ENCODE measurements at places on chromosomes 5 and 9.

- no peak for DNase-seq
Measured at GRCh38 chr5:10315824-10316509, 8.3 kb upstream of the CMBL start.

DNA sequence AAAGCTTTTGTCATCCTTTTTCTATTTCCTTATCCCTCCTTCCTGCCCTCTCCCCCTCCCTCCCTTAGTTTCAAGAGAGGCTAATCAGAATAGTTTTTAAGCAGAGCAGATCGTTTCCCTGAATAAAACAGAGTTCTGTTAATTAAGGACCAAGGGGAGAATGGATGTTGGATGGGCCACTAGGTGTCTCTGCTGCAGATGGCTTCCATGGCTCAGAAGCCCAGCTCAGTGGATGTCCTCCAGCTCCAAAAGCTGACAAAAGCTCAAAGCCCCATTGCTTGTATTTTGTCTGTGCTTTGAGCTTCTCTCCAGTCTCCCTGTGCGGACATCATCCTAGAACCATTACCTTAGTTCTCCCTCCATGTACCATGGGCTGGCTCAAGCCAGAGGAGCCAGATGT is 21.0 kb upstream of the NPR3 start:
- DNase-seq, result no peak

DNA sequence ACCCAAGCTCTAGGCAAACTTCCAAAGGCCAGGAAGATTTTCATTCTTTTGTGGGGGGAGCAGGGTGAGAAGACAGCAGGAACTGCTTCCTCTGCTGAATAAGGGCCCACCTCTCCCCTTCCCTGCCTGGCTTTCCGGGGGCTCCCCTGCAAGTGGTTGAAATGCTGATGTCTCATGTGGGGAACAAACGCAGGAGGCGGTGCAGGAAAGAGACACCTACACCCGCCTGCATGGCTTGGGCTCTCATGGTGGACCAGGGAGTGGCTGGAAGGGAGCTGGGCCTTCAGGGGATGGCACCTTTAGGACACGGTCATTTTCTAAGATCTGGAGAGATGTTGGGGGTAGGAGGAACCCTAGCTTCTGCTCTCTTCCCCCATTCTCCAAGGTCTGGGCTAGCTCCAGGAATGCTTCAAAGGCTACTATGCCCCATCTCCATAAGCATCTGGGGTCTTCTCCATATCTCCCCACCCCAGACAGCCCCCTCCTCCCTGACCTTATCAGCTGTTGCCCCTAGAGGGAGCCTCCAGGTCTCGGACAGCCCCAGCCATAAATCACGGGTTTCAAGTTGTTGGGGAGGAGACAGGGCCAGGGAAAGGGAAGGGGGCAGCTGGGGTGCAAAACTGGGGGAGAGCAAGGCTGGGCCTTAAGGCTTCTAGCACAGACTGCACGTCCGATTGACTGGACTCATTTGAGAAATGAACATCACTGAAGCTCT is 76.6 kb downstream of the PSD2 start:
- no peak for DNase-seq

- DNase-seq, result no peak
Measured at GRCh38 chr5:34959323-34959722, 30.0 kb downstream of the DNAJC21 start.

- DNase-seq, result peak; percentile 25
Measured at GRCh38 chr9:126514037-126514821, 99.5 kb upstream of the LMX1B start.

DNA sequence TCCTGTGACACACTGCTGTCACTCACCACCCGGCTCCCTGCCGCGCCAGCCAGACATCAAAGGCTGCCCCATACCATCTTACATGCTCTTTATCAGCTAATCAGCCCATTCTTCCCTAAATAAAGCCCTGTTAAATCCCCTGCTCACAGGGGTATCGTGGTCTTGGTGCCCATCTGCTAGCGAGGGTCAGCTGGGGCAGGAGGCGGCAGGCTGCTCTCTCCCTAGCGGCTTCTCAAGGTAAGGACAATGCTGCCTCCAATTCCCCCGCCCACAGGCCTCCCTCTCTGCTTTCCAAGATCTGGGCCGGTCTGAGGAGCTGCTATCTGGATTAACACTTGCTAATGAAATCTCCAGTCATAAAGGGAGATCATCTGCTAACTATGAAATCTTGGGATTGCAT is 26.8 kb downstream of the BARHL1 start:
- DNase-seq, result no peak

GRCh38 chr5:138138949-138139780 is at the start of gene NME5:
NME5 (minus strand) TSS chr5:138139428; CDS start chr5:138138780, 648 bp downstream.
- DNase-seq, result no peak

DNA sequence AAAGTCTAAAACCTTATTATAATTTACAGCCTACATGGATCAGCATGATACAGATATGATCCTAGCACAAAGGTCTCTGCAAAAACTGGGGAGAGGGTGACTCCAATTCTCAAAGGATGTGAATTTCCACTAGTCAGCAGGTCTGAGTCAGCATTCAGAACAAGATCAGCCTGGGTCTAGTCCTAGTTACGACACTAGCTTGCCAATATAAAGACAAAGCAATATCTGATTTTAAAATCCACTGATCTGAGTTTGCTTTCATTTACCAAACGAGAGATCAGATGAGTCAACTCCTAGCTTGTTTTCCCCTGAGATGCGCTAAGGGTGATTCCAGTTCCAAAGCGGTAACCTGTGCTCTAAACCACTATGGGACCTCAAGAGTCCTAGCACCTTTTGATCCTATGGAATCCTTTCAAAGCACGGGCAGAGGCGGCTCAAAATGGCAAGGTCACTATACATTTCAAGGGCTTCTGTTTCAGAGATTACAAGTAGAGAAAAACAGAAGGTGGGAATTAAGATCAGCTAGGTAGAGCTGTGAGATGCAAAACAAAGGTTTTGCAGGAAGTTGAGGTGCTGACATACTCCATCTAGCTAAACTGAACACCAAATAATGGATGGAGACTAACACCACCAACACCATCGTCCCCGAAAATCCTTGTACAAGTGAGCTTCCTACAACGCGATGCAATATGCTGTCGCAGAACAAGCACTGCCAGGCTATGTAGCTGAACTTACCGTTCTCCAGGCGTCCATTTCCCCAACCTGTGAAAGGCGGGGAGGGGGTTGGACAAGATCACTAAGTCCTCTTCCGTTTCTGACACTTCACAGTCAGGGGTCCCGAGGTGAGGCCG is 906 bp downstream of the SLC25A51 start:
- DNase-seq, result no peak

GRCh38 chr9:132584601-132585560 is 2.5 kb downstream of the BARHL1 start:
- DNase-seq, result no peak

DNA sequence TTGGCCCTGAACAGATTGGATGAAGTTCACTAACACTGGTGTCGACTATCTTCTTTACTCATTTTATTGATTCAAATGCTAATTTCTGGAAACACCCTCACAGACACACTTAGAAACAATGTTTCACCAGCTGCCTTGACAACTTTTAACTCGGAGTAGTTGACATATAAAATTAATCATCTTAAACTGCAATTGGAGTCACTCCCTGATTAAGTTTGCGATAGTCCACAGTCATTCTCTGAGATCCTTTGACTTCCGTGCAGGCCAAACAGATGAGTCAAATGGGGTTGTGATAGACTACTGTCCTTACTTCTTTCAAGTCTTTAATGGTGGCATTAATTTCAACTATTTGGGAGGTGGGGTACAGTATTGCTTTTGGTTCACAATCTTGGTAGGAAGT is 114.4 kb upstream of the PCSK1 start:
- no peak for DNase-seq

- no peak for DNase-seq
Measured at GRCh38 chr5:127957183-127957582, 126.4 kb upstream of the SLC12A2 start.

- no peak for DNase-seq
Measured at GRCh38 chr5:57777174-57777581, 294.6 kb upstream of the ACTBL2 start.

GRCh38 chr5:14685757-14686156 is 21.2 kb downstream of the OTULIN start:
- DNase-seq, result no peak

DNA sequence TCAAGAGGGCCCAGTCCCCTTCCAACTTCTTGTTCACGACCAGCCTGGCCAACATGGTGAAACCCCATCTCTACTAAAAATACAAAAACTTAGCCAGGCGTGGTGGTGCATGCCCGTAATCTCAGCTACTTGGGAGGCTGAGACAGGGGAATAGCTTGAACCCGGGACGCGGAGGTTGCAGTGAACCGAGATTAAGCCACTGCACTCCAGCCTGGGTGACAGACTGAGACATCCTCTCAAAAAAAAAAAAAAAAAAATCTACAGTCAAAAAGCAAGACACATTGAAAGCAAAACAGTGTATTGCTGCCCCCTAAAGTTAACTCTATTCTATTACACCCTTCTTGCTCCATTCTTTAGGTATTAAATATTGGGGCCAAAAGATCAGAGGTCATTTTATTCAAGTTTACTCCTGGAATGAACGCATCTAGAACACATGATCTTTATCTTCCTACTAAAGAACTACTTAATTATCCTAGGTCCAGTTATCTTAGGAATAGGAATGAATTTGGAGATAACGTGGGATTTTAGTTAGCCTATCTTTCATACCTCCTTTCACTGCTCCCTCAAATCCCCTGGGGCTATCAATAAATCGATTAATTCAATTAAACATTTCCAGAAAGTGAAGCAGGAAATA is 2.4 kb downstream of the ATG12 start:
- DNase-seq, result no peak

DNA sequence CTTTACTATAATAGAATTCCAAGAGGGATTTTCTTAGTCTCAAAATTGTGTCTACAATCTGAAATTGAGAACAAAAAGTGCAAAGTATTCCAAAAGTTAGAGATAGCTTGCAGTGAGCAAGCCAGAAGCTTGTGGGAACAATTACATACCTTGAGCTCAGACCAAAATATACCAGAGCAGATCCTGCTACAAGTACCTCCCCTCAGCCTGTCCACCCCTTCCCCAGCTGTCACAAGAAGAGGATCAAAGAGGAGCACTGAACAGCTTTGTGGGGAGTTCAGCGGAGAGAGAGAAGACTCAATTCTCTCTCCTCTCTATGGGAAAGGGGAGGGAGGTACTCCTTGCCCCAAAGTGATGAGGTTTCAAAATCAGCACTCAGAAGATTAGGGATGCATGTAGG is 869.2 kb upstream of the DMAC1 start:
- no peak for DNase-seq

GRCh38 chr5:6837519-6838110 is 124.4 kb downstream of the TENT4A start:
- no peak for DNase-seq

DNA sequence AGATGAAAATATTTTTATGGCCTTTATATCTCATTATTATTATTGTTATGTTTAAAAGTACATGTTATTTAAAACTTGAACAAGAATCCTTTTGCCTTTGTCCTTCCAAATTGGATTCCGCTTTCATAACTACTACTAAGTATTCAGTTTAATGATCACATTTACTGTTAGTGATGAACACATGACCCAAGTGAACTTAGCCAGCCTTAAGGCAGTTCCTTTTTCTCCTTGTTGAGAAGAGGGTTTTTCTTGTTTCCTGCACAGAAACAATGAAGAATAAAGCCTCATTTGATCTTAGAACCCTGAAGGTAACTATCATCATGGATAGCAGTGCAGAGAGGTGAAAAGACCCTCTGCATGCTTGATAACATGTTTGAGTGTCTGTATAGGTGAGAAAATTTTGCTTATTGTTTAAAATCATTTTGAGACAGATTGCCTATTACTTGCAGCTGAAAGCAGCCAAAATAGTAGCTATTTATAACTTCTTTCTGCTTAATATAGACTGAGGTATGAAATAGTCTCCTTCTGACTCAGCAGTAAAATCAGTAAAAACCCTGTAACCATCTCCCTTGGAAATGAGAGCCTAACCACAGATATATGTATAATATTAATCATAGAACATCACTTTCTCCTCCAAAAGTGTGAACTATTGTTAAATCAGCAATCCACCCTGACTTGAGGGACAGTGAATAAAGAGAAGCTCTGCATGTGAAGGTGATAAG is 266.2 kb downstream of the SPATA31D1 start:
- no peak for DNase-seq

GRCh38 chr9:113164536-113165300 is 13.9 kb downstream of the SLC31A2 start:
- DNase-seq, result no peak

DNA sequence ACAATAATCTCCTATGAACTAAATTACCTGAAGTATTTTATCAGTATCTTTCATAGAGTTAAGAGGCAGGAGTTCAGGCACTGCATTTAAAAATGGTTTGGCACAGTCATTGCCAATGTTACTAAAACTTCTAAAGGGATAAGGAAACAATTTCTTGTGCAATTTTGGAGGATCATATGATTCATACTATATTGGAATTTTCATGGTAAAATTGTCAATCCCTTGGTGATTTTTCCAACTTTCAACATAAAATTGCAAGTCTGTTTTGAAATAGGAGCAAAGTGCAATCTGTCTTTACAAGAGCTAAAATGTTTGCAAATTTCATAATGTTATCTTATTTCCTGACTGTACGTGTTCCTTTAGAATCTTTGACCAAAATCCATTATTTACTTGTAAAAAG is 211.1 kb downstream of the DMRTA1 start:
- no peak for DNase-seq

DNA sequence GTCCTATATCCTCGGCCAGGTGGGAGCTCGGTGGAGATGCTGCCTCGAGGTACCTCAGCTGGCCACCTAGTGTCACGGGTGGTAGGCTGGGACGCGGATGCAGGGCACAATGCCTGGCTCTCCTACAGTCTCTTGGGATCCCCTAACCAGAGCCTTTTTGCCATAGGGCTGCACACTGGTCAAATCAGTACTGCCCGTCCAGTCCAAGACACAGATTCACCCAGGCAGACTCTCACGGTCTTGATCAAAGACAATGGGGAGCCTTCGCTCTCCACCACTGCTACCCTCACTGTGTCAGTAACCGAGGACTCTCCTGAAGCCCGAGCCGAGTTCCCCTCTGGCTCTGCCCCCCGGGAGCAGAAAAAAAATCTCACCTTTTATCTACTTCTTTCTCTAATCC is 2.0 kb downstream of the PCDHGC3 start:
- DNase-seq, result no peak

DNA sequence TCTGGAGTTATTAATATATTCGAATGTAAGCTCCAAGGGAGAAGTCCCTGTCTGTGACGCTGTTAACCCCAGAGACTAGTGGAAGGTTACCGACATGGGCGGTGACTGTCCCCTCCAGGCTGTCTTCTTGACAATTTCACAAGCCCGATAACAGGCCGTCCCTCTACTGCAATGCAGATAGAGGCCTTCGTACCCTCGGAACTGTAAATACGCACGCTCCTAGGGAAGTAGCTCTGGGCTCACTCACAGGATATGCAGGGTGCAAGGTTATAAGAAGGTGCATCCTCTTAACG is 680 bp upstream of the RFK start:
- DNase-seq, result peak; percentile 19
